CD4-positive, alpha-beta memory T cell (primary cell): ENCODE measurements at places on chromosomes 3 and 15. TPM values are rescaled to one million over a fixed set of nuclear protein-coding genes. Genes with fewer than 3 reads are reported as not detected.

MINAR1 gene
- 0.32 TPM for total RNA-seq

CDHR4 gene
- total RNA-seq = not detected

FGD5 gene
- not detected for total RNA-seq

CCNDBP1 gene
- total RNA-seq = 127 TPM

SCN5A gene
- 0.47 TPM for total RNA-seq

SMCO1 gene
- not detected for total RNA-seq

ITGB5 gene
- total RNA-seq = 5.4 TPM

WNT7A gene
- 18.0 TPM for total RNA-seq

CRELD1 gene
- total RNA-seq = 47.7 TPM

THRB gene
- not detected for total RNA-seq

APBA2 gene
- 57.3 TPM for total RNA-seq

SAXO2 gene
- total RNA-seq = 1.7 TPM

LIPH gene
- not detected for total RNA-seq

GHSR gene
- not detected for total RNA-seq

COL6A5 gene
- total RNA-seq = not detected

SCAANT1 gene
- not detected for total RNA-seq

SLC28A1 gene
- not detected for total RNA-seq

HGD gene
- total RNA-seq = 3.0 TPM

ERICH6 gene
- not detected for total RNA-seq

ALDH1A2 gene
- 0.83 TPM for total RNA-seq

GOLGA6A gene
- total RNA-seq = 0.20 TPM

WDR93 gene
- total RNA-seq = not detected

OR4F15 gene
- total RNA-seq = not detected

RCN2 gene
- 30.2 TPM for total RNA-seq
